ENCODE measurements at places on chromosomes 3 and 15.

- DNase-seq = no peak
Measured at GRCh38 chr3:99640214-99640851, 1.9 kb downstream of the COL8A1 start.

DNA sequence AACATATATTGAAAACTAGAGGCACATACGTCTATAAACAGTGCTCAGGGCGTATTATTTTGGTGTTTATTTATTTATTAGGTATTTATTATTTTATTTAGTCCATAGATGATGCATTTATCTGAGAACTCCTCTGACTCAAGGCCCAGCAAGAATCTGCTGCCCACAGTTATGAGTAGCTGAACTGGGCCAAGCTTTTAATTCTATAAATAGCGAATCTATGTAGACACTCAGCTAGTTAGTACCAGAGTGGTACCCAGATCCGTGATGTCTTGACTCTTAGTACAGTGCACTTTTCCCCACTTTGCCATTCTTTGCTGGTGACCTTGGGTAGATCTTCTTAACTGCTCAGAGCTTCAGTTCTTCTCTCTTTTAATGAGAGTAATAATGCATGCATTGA is 370.4 kb upstream of the TPRG1 start:
- no peak for DNase-seq

- DNase-seq = no peak
Measured at GRCh38 chr15:82317091-82317489, 32.2 kb downstream of the GOLGA6L10 start.

- DNase-seq = peak; percentile 87
Measured at GRCh38 chr15:40282147-40282868, 556 bp downstream of the ANKRD63 start.

DNA sequence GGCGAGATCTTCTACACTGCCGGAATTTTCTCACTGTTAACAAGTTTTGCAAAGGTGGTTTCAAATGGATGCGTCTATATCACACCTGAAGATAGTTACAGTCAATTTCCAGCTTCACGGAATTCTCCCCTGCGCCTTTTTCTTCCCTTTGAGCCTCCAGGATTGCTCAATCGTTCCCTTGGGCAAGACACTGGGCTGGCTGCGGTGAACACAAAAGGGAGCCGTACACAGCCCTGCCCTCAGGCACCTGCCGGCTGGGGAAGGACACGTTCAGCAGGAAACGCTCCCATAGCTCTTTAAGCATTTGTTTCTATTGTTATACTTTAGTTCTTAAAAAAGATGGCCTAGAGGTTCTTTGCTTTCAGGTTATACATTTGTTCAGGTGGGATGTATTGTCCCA is 85.7 kb downstream of the C3orf70 start:
- no peak for DNase-seq

Data from pancreas (tissue), 10 donors.